ENCODE measurements at places on chromosomes 11 and 22.

- no peak for DNase-seq
These were observed at the start of gene SCGB2A2 for GRCh38 chr11:62269654-62270278. SCGB2A2 (plus strand) TSS chr11:62270158; CDS start chr11:62270217, 59 bp downstream.

DNA sequence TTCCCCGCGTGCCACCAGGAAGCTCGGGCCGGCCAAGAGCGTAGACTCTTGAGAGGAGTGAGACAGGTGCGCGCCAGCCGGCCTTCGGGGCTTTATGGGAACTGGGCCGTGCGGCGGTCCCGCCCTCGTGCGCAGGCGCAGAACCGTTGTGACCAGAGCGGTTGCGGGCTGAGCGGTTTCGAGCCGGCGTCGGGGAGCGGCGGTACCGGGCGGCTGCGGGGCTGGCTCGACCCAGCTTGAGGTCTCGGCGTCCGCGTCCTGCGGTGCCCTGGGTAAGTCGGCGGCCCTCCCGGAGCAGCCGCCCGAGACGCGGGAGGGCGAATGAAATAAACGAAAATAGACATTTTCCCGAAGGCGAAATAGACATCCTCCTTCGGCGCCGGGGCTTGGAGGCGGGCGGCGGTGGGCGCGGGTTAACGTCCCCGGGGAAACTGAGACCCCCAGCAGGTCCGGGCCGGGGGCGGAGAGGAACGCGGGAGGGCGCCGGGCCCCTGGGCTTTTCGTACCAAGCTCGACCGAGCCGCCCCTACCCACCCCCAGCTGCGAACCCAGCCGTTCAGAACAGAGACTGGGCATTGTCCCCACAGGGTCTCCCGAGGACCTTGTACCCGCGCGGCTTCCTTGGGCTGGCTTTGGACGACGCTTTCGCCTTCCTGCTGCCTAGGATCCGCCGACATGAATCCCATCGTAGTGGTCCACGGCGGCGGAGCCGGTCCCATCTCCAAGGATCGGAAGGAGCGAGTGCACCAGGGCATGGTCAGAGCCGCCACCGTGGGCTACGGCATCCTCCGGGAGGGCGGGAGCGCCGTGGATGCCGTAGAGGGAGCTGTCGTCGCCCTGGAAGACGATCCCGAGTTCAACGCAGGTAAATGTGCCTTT is at the start of gene ASRGL1:
ASRGL1 (plus strand) TSS at position 146 of the 879 bp plus-strand sequence; CDS start at position 676, 530 bp downstream.
- DNase-seq = peak; percentile 81

GRCh38 chr11:68927280-68928135 is 23.8 kb downstream of the IGHMBP2 start:
- no peak for DNase-seq

GRCh38 chr11:122342089-122342744 is 226.2 kb upstream of the BLID start:
- no peak for DNase-seq

DNA sequence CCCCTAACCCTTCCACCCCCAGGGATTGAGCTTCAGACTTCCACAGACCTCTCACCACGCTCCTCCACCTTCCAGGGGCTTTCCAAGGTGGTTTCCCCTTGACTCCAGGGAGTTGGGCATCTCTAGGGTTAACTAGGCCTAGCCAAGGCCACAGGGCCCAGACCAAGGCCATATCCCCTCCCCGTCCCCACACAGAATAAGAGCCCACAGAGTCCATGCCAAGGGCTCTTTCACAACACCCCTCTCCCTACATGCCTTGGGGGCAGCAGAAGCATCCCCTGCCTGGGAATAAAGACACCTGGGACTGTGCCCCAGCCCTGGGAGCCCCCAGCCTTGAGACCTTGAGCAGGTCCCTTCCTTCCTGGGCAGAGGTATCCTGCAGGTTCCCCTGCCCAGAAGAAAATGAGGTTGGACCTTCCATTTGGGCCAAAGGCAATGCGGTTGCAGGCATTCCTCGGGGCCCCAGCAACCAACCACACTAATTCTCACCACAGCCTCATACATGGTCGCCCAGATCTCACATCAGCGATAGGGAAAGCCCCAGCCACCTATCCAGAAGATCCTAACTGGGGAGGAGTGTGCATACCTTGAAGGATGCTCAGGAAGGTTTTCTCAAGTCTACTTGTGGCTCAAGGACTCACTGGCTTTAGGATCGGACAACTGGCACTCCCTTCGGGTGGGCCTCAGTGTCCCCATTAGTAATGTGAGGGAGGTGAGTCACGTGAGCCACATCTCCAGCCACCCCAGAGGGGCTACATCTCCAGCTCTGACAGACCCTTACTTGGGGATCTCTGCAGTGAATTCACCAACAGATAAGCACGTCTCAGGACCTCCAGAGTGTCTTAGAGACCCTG is 1.7 kb downstream of the GDPD5 start:
- DNase-seq = no peak

DNA sequence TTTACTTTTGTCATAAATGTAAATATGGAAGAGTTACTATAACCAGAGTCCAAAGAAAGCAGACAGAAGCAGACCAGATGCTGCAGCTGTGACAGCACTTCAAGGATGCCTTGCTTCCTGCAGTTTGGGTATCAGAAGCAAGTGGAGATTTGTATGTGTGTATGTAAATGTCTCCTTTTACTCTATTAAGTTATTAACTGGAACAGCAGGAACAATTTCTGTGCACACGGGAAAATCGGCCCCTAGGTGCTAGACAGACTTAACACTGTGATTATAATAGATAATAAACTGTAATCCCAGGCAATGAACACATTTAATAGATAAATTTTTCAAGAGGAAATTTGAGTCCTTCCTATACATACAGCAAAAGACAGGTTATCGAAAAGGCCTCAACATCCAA is 178.6 kb upstream of the PITPNB start:
- no peak for DNase-seq

DNA sequence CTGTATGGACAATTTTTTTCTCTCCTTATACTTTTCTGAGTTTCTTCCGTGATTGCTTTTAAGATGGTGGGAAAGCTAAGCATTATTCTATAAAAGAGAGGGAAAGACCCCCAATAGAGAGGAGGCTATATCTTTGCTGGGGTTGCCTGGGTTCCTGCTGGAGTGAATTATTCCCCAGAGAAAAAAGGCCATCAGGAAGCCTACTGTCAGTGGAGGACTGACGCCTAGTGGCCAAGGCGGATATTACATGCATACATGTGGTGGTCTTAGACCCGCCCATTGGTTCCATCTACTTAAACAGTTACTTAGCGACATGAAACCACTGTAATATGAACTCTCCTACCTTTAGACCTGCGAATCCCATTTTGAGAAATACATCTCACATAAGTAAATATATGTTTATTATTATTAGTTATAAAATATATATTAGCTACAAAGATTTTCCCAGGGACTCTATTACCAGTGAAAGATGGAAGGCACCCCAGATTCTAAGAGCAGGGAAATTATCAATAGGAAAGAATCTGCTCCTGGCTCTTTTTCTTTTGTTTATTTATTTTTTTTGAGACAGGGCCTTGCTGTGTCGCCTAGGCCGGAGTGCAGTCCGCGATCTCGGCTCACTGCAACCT is 15.7 kb upstream of the PGA3 start:
- no peak for DNase-seq

GRCh38 chr11:12280838-12281565 is 96.4 kb upstream of the PARVA start:
- peak; percentile 47 for DNase-seq

DNA sequence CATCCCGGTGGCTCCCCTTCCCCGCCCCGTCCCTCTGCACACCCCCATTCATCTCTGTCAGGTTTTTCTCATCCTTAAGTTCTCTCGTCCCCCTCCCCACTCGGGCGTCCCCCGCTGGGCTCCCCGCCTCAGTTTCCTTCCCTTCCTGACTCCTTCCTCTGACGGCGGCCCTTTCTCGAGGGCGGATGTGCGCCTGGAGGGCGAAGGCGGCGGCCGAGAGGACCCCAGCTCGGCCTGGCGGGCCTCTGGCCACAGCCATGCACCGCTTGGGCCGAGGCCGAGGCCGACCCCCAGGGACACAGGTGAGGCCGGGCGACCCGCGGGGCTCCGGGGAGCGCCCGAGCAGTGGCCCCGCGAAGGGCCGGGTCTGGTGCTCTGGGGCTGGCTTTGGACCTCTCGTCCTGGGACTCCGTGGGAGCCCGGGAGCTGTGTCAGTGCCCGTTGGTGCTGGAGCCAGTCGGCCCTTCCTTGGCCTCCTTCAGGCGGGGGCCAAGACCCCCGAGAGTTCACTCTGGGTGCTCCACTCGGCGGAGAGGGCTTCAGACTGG is 2.9 kb downstream of the PHLDB1 start:
- DNase-seq = peak; percentile 71

GRCh38 chr11:133808393-133809140 is 36.7 kb downstream of the SPATA19 start:
- DNase-seq = no peak

DNA sequence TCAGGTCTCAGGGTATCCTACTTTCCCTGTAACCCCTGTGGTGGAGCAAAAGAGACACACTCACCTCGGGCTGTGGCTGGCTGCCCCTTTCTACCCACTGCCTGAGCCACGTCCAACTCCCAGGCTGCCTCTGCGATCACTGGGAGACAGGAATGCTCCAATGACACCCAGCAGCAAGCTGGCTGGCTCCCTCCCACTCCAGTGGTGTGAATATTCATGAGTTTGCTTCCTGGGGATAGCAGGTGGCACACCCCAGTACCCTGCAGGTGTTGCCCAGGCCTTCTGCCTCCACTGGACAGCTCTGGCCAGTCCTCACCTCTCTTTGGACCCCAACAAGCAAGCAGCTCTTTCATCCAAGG is 9.7 kb downstream of the GAL3ST1 start:
- DNase-seq = no peak

- DNase-seq = no peak
These were observed 424.3 kb upstream of the FAT3 start for GRCh38 chr11:91800208-91800914.

- DNase-seq = no peak
These were observed 5.8 kb downstream of the PATZ1 start for GRCh38 chr22:31340360-31340759.

- DNase-seq = no peak
These were observed 86.4 kb downstream of the CELSR1 start for GRCh38 chr22:46450931-46451561.

DNA sequence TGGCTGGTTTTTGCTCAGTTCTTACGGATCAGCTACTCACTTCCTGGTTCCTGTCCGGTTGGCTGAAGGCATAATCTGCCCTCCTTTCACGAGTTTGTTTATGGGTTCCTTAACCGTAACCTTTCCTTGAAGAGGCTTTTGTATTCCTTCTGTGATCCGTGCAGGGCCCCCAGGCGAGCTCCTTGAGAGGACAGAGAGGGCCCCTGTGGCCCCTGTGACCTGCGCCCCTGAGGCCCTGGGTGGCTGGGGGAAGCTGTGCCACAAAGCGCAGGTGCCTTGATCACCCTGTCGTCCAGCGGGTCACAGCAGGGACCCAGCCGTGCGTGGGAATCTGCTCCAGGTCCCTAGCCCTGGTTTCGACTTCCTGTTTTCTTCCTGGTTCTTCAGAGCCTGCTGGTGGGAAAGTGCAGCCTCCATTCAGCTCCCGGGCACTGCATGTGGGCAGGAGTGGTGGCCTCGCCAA is 27.8 kb upstream of the FADD start:
- no peak for DNase-seq

GRCh38 chr11:6817694-6818093 is 18.2 kb upstream of the OR6A2 start:
- DNase-seq = no peak

DNA sequence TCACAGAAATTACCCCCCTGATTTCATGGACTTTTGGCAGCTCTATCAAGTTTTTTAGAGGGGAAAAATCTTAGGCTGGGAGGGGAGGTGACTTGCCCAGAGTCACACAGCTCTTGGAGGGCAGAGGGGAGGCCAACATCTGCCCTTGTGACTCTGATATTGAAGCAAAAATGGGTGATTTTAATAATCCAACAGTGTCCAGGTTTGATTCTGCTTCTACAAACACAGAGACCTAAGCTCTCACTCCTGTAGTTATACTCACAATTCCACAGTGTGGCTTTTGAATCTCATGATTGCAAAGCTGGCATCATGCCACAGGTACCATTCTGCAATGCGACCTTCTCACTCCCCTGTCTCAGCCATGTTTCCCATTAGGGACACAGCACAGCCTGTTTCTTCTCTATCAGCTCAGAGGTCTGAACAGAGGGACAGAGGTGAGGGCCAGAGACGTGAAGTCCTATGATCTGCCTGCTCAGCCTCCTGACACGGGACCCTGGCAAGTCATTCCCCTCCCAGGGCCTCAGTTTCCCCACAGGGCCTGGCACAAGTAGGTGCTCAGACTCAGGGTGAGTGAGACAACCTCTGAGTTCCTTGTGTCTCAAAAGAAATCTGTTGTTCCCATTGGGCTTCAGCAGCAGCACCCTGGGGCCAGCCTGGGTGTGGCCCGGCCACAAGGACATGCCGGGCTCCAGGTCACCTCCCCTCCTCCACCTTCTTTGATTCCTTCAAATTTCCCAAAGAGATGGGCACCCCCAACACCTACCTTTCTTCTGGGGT is 766 bp downstream of the APOL2 start:
- peak; percentile 55 for DNase-seq

- no peak for DNase-seq
These were observed 24.7 kb downstream of the PATZ1 start for GRCh38 chr22:31321421-31321820.

- DNase-seq = no peak
These were observed 10.4 kb upstream of the MRPL17 start for GRCh38 chr11:6693342-6694228.

DNA sequence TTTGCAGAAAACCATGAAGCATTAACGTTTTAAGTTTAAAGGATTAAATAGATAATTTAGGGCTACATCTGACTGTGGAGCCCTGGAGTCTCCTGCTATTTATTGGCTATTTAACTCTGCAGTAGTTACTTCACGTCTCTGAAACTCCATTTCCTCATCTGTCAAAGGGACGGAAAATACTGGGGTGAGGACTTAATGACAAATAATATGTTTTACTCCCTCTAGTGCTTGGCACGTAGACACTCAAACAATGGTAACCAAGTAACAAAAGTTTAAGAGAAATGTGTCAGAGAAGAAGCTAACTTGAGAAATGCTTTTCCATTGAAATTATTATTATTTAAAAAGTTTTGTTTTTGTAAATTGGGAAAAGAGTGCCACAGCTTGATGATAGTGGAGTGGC is 130.7 kb upstream of the RCN1 start:
- no peak for DNase-seq

DNA sequence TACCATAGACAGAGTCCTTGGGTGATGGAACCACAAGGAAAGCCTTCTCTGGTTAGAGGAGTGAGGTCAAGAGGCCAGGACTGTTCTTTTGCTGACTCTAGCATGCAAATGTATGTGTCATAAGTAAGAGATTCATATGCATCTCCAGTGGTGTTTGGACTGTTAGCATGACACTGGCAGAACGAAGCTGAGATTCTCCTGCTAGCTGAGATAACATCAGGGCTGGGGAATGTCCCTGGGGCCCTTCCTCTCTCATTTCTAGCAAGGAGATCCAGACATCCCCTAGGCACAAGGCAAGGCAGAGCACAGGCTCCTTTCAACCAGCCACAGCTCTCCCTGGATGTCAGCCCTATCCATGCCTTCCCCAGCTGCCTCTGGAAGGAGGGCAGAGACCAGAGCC is 711.3 kb downstream of the OPCML start:
- no peak for DNase-seq

All from left forelimb (tissue), 1 donor.